K562 (cell line): ENCODE measurements at places on chromosomes 7 and 10. TPM values are rescaled to one million over a fixed set of nuclear protein-coding genes. Genes with fewer than 3 reads are reported as not detected.
A peak's percentile ranks its signal among the peaks of the same experiment; 100 is the strongest.

SHTN1 gene
- total RNA-seq, result 18.6 and 19.1 TPM in 2 replicates

COL28A1 gene
- total RNA-seq, result 0.13 and 0.40 TPM in 2 replicates

DNA sequence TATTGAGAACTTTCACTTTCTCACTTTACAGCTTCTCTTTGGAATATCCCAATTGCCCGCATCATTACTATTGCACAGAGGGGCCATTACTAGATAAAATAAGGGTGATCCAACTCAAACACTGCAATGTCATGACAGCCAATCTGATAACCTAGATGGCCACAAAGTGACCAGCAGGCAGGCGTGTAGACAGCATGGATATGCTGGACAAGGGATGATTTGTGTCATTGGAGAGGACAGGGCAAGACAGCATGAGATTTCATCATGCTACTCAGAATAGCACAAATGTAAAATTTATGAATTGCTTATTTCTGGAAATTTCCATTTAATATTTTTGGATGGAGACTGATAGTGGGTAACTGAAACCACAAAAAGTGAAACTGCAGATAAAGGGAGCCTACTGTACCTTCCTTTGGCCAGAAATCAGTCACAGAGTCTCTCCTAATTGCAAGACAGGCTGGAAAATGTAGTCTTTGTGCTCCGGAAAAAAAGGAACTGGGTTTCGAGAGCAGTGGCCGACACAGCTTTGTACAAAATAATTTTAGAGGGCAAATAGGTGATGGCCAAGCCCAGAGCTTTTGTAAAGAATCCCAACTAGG is 6.1 kb upstream of the GSDME start:
- peak; percentile 59 for DNase-seq

DNA sequence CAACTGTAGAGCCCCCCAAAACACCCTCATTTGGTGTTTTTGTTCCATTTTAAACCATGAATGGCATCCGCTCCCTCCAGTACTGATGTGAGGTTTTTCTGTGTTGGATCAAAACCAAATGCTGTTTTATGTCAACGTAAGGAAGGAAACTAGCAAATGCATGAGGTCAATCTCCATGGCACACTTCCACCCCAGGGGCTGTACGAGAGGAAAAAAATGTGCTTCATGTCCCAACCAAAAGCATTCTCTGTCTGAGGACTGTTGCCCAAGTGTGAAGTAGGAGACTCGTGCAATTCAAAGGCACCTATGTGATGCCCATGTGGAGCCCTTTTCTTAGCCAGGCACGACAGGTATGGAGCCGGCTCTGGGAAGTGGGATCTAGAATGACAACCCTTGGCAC is 180.3 kb upstream of the MKI67 start:
- no peak for DNase-seq

TAF6 gene
- total RNA-seq, result 74.2 and 78.7 TPM in 2 replicates

GRCh38 chr7:157411580-157411979 is 74.8 kb downstream of the DNAJB6 start:
- peak; percentile 84 for DNase-seq

RARRES2 gene
- 1.7 and 1.8 TPM in 2 replicates for total RNA-seq

GNGT1 gene
- total RNA-seq, result 0.78 and 0.83 TPM in 2 replicates

CALCR gene
- 0.09 and 0.16 TPM in 2 replicates for total RNA-seq

DNA sequence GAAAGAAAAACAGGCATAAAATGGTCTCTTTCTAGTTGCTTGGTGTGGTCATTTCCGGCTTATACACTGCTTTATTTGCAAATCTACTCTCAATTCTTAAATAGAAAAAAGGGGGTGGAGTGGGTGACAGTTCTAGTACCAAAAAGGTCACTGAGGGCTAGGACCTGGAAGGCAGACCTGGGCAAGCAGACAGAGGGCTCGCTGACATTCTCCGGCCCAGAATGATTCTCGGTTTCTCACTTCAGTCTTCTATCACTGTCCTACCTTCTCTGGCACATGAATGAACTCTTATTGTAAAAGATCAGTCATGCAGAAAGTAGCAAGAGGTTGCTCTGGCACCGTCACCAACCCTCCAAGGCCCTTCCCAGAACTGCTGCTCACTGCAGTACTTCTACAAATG is 54.0 kb downstream of the MALSU1 start:
- no peak for DNase-seq

HOXA7 gene
- not detected in 2 replicates for total RNA-seq

- no peak for DNase-seq
These were observed 14.6 kb upstream of the VAX1 start for GRCh38 chr10:117152668-117153067.

GRCh38 chr10:17805330-17805729 is 3.8 kb upstream of the MRC1 start:
- no peak for DNase-seq

- DNase-seq, result no peak
These were observed 20.8 kb downstream of the LDB3 start for GRCh38 chr10:86689146-86689545.
